ENCODE measurements at places on chromosomes 11 and 22. TPM values are rescaled to one million over a fixed set of nuclear protein-coding genes. Genes with fewer than 3 reads are reported as not detected.

Gene SF3A1
- 335 TPM for total RNA-seq

Gene FAM89B
- 27.3 TPM for total RNA-seq

Gene TBX1
- total RNA-seq = not detected

Gene CEND1
- not detected for total RNA-seq

Gene TMEM225
- total RNA-seq = not detected

Gene NAT10
- 50.1 TPM for total RNA-seq

Gene PKP3
- not detected for total RNA-seq

Gene ETS1
- total RNA-seq = 590 TPM

Gene PC
- 7.1 TPM for total RNA-seq

- no peaks in the 10 kb centered on the region for H3K27me3 ChIP-seq
- H3K36me3 ChIP-seq = no peaks in the 10 kb centered on the region
- H3K4me3 ChIP-seq = no peak overlapping the region
- H3K4me1 ChIP-seq = peaks cover 66% of the 10 kb centered on the region
- no peak for DNase-seq
Observed at GRCh38 chr11:117827521-117828511, 3.3 kb upstream of the FXYD2 start.

GRCh38 chr11:10908215-10908951 lies 50.5 kb upstream of the ZBED5 start:
- no peak for DNase-seq
- H3K27me3 ChIP-seq = no peaks in the 10 kb centered on the region
- no peak overlapping the region for H3K27ac ChIP-seq
- no peaks in the 10 kb centered on the region for H3K4me1 ChIP-seq

DNA sequence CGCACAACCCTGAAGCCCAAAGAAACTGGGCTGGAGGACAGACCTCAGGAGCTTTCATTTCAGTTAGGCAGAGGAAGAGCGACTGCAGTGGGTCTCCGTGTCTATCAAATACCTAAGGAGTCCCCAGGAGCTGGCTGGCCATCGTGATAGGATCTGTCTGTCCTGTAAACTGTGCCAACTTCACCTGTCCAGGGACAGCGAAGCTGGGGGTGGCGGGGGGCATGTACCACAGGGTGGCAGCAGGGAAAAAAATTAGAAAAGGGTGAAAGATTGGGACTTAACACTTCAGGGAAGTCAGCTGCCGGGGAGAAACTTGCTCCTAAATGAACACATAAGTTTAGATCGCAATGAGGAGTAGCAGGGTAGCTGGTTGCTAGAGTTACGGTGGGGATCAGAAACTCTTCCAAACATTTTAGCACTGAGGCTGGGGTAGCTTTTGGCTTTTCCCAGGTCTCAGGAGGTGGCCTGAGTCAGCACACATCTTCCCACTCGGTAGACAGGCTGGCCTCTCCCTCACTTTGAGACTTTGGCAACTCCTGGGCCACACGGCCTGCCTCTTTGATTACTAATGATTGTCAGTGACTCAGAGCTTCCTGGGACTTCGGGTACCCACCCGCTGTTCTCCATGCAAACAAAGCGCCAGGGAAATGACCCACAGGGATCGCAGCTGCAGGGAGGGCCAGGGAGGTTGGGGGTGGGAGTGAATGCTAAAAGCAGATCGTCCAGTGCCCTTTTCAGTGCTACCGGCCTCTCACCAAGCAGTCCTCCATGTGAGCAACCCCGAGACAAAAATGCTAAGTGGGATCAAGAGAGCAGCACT lies 2.9 kb upstream of the MTFP1 start:
- peaks cover 9% of the 10 kb centered on the region for H3K36me3 ChIP-seq
- DNase-seq = peak; percentile 23
- H3K4me3 ChIP-seq = peak overlapping the region; percentile 74
- peaks cover 53% of the 10 kb centered on the region for H3K4me1 ChIP-seq
- no peaks in the 10 kb centered on the region for H3K27me3 ChIP-seq

GRCh38 chr11:12784987-12785386 lies 110.8 kb downstream of the TEAD1 start:
- peaks cover 7% of the 10 kb centered on the region for H3K27me3 ChIP-seq
- H3K36me3 ChIP-seq = no peaks in the 10 kb centered on the region
- no peak overlapping the region for H3K27ac ChIP-seq
- no peak overlapping the region for H3K4me3 ChIP-seq

- no peaks in the 10 kb centered on the region for H3K36me3 ChIP-seq
- H3K27me3 ChIP-seq = no peaks in the 10 kb centered on the region
- no peak for DNase-seq
- no peak overlapping the region for H3K4me3 ChIP-seq
- peaks cover 5% of the 10 kb centered on the region for H3K4me1 ChIP-seq
- no peak overlapping the region for H3K27ac ChIP-seq
Observed at GRCh38 chr11:108886660-108887009, 221.8 kb downstream of the DDX10 start.

DNA sequence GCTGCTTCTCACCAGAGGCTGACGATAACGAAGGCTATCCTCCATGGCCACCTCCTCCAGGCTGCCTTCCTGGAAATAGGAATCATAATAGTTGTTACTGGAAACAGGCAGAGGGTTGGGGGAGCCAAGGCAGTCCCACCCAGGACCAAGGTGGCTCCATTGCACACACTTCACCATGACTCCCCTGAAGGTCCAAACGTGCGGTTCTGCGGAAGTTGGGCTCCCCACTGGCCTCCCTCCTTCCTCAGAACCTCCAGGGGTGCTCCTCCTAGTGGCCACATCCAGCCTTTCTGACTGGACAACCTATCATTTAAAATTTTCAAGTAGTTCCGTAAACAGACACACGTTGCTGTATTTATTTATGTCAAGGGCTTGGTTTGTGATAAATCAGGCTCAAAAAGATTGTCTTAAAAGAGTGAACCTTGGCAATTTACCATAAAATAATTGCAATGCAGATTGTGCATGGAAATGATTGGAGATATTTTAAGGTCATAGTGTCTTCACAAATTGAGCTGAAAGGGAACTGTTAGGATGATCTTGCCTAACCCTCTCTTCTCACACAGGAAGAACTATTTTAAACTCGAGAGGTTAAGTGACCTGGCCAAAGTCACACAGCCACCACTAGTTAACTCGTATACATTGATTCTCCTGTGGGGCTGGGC lies 1.4 kb upstream of the TCN2 start:
- no peaks in the 10 kb centered on the region for H3K27me3 ChIP-seq
- H3K27ac ChIP-seq = no peak overlapping the region
- H3K4me3 ChIP-seq = no peak overlapping the region
- H3K4me1 ChIP-seq = peaks cover 33% of the 10 kb centered on the region
- no peaks in the 10 kb centered on the region for H3K36me3 ChIP-seq

GRCh38 chr11:110424775-110425444 lies 4.8 kb upstream of the FDX1 start:
- peaks cover 11% of the 10 kb centered on the region for H3K4me1 ChIP-seq
- no peak for DNase-seq
- H3K36me3 ChIP-seq = no peaks in the 10 kb centered on the region
- no peaks in the 10 kb centered on the region for H3K27me3 ChIP-seq
- no peak overlapping the region for H3K4me3 ChIP-seq

GRCh38 chr11:13415201-13415600 lies 47.8 kb downstream of the BTBD10 start:
- peaks cover 50% of the 10 kb centered on the region for H3K36me3 ChIP-seq
- no peak for DNase-seq
- no peaks in the 10 kb centered on the region for H3K4me1 ChIP-seq
- H3K4me3 ChIP-seq = no peak overlapping the region
- H3K27me3 ChIP-seq = no peaks in the 10 kb centered on the region

All from CD4-positive, alpha-beta T cell (primary cell).